ENCODE measurements at places on chromosomes 7 and 10.

GRCh38 chr10:127157506-127158200, 38.7 kb downstream of the INSYN2A start:
- no peak for DNase-seq

GRCh38 chr10:106935978-106936451, 228.5 kb downstream of the SORCS1 start:
- DNase-seq = no peak

GRCh38 chr7:136214356-136214755, 237.2 kb upstream of the MTPN start:
- no peak for DNase-seq

DNA sequence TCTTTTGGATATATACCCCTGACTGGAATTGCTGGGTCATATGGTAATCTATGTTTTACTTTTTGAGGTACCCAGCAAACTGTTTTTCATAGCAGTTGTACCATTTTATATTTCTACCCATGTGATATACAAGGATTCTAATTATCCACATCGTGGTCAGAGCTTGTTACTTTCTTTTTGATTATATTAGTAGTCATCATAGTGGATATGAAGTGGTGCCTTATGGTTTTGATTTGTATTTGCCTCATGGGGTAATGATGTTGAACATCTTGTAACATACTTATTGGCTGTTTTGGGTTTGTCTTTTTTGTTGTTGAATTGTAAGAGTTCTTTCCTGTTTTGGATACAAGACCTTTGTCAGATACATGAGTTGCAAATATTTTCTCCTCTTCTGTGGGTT, 51.7 kb downstream of the MAPK8 start:
- no peak for DNase-seq

GRCh38 chr7:123193235-123193634, 6.5 kb downstream of the SLC13A1 start:
- DNase-seq = no peak

GRCh38 chr7:151801291-151801690, 75.6 kb downstream of the PRKAG2 start:
- DNase-seq = no peak
